HTR-8/SVneo (cell line): ENCODE measurements at places on chromosomes 1 and 21.

GRCh38 chr1:171998711-171999110, 157.4 kb downstream of the DNM3 start:
- DNase-seq: no peak

DNA sequence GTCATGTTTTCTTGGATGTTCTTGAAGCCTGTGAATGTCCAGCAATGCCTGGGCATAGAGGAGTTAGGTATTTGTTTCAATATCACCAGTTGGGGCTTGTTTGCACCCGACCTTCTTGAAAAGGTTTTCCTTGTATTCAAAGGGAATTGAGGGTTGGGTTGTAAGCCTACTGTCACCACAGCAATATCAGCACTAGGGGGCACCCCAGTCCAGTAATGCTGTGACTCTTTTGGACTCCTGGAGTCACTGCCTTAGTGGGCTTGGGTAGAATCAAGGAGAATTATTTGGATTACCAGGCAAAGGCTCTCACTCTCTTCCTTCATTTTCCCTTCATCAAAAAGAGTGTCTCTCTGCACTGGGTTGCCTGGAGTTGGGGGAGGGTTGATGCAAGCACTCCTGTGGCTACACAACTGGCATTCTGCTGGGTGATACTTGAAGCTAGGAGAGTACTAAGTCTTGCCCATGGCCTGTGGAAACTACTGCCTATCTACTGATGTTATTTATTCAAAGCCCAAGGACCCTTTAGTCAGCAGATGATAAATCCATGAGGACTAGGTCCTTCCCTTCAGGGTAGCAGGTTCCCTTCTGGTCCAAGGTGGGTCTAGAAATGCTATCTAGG, 34.5 kb downstream of the OR10R2 start:
- no peak for DNase-seq

DNA sequence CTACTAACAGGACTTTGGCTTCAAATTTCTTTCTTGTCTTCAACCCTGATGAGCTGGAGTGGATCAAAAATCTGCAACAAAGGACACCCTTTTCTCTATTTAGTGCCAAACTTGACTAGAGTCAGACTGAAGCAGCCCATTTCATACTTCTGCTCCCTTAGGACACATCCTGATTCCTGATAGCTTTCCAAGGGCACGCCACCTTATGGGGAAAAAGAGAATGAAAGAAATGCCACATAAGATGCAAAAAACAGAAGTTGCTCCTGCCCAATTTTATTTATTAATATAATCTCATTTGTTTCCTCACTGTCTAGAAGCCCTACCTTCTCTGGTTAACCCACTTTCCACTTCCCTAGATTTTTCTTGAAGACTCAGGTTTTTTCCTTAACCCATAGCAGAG, 72.7 kb upstream of the NBPF4 start:
- DNase-seq: no peak

DNA sequence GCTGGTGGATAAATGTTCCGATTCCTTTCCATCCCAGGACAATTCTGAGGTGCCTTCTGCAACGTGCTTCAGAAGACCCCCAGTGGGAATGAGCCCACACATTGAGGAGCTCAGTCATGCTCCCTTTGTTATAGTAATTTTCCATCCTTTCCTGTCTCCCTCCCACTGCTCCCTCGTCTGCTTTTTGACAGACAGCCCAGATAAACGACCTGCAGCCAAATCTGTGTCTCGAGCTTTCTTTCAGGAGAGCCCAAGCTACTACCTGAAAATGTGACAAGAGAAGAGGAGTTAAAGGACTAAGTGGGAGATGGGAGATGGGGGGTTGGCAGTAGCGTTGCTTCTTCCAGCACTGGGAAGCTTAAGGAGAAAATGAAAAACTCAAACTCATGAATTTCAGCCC, 65.9 kb upstream of the LRRN2 start:
- DNase-seq: no peak

DNA sequence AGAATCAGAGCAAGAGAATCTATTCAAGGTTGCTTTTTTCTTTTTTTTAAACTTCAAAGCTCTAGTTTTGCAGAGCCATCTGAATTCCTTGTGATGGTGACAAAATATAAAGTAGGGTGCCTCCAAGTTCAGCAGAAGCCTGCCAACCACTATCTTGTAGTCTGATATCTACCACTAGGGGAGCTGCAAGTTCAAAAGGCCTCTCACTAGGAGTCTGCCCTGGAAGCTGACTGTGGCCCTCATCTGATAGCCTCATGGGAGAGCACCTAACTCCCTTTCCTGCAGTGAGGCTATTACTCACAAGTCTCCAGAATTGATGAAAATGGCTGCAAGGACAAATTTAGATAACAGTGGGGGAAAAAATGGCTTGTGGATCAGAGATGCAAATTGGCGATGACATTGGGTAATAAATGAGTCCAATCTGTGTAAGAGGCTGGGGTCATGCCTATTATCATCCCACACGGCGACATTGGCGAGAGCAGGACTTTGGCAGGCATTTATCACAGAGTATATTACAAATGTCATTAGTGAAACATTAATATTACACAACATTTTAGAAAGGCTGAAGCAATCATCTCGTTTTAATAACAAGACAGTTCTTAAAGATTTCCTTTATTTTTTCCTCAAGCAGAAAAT, 10.7 kb upstream of the ZP4 start:
- DNase-seq: peak; percentile 42

- DNase-seq: no peak
Measured at GRCh38 chr1:60149251-60149650, 75.7 kb upstream of the C1orf87 start.

- peak; percentile 52 for DNase-seq
Measured at GRCh38 chr1:2801535-2802291, at the start of gene TTC34. TSS of gene TTC34 (minus strand) at chr1:2801693. CDS start at chr1:2800827, 866 bp downstream.

DNA sequence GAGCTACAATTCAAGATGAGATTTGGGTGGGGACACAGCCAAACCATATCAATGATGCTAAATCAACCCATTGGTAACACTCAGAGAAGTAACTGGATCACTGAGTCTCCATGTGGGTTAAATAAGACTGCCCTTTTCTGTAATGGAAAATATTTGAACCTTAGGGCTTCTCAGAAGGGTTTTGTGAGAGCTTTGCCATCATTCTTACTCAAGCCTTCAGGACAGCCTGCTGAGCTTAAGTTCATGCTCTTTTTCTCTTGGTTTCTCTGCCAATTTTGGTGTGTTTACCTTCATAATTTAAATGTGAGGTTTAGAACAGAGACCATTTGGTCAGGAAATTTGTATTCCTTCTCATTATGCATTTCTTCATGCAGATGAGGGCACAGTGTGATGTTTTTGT, 74.7 kb downstream of the DISC1 start:
- DNase-seq: no peak

GRCh38 chr1:173479649-173480048, 2.5 kb downstream of the PRDX6 start:
- DNase-seq: no peak

DNA sequence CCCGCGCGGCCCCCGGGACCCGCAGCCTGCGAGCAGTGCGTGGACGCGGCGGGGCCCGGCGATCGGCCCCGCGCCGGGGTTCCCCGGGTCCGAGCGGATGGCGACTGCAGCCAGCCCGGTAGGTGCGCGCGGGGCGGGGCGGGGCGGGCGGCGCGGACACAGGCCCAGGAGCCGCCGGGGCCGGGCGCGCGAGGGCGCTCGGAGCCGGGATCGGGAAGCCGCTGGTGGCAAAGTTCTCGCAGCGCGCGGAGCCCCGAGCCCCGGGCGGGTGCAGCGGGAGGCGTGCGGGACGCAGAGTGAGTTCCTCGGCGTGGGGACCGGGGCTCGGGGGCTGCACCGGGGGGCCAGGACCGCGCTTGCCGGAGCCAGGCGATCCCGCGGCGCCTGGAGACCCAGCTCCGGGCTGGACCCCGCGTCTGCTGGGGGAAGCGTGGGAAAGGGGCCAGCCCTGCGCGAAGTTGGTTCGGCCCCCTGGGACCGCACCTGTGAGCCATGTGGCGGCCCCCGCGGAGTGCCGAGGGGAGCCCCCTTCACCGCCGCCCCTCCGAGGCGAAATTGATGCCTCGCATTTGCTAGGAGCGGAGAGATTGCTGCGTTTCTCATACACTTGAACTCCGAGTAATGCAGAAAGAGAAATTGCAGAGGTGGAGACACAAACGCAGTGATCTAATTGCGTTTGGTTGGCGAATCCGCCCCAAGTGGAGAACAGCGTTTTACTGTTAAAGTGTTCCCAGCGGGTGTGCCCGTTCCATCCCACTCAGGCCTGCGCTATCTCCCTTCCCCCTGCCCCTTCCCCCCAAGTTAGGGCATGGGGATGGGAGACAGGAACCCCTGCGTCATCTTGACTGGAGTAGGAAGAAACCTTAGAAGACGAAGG, 228.9 kb upstream of the TMEM51 start:
- DNase-seq: no peak

DNA sequence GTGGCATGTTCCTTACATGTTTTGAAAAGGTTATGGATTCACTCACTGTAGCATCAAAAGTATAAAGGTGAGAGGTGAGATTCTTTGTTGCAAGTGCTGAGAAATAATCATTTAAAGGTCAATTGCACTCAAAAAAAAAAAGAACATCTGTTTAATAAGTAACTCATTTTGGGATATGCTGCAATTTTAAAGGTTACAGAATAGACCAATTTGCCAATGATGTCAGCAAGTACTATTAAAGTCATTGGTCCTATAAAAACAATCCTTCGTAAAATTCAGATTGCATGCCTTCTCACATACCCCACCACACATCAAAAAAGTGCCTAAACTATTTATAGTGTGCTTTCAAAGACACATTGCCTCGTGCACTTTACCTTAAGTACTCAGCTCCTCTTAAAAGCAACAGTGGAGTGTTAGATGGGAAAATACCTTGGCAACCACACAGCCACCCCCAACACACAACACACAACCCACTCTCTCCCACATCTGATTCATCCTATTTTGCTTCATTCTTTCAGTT, 218.2 kb upstream of the ADGRL2 start:
- DNase-seq: no peak

DNA sequence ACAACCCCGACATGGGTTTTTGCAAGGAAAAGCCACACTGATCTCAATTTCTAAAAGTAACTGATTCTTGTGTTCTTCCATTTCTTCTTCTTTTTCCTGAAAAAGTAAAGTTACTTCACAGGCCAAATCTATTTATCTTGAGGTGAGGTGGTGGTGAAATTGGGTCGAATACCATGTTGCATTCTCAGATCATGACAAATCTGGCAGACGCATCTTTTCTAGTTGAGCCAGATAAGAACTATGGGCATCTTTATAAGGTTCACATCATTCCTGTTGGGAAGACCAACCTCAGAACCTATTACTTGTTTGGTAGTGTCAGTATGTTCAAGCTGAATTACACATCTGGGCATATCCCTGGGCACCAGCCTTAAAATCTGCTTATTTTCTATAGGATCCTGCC, 78.6 kb upstream of the USP25 start:
- no peak for DNase-seq

DNA sequence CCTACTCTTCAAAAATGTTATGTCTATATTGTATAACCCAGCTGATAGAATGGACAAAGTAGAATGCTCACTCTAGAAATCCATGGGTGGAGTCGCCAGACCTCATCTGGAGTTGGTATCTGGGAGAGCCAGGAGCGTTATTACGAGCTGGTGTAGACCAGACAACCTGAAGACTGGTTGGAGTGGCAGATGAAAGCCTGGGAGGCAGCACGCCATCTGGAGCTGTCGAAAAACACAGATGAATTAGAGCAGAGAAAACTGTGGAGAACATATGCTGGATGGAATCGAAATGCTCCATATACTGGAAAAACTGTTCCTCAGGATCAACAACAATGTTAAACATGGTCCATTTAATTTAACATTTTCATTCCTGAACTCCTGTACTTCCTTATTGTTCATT, 333.6 kb downstream of the KCTD3 start:
- DNase-seq: no peak

DNA sequence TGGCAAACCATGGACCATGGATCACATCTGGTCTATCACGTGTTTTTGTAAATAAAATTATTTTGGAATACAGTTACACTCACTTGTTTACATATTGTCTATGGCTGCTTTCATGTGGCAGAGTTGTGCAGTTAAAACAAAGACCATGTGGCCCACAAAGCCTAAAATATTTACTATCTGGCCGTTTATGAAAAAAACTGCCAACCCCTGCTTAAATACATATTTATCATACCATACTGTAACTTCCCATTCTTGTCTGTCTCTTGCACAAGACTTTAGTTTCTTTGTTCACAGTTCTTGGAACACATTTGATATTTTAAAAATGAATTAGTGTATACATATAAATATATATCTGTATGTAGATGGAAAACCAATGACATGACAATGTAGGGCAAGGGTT, 141.5 kb downstream of the PAPPA2 start:
- no peak for DNase-seq

GRCh38 chr1:243253211-243253925, 1.7 kb downstream of the CEP170 start:
- DNase-seq: no peak

GRCh38 chr1:110113551-110113950, 1.3 kb downstream of the UBL4B start:
- no peak for DNase-seq

DNA sequence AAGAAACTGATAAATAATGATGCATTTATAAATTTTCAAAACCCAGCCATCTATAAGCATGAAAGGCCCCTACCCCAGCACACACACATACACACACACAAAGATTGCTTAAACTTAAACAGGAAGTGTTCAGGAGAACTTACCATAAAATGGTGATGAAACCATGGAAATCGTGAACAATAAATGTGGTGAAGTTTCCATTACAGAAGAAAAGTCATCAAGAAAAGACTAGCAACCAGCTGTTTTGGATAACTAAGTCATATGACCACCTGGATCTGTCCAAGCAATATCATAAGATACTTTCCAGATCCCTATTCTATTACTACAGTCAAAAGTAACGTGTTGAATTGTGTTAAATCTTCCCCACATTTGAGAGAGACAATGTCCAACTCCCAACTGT, 24.1 kb downstream of the RGS5 start:
- no peak for DNase-seq

GRCh38 chr1:236141447-236142252, 689 bp upstream of the GPR137B start:
- peak; percentile 60 for DNase-seq

DNA sequence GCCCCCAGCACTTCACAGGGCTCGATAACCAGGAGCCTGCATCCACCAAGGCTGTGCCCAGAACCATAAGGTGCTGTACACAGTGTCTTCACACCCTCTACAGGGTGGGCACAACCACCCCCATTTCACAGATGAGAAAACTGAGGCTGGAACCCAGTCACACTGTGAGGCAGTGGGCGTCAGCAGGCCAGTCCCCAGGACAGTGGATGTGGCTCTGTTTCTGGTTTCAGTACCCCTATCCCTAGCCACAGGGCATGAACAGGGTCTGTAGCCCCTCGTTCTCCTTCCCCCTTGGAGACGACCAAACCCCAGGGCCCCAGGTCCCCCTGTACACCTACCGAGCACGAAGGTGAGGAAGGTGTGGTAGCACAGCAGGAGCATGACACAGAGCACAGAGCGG, 27.6 kb downstream of the TTC39A start:
- no peak for DNase-seq

- no peak for DNase-seq
Measured at GRCh38 chr1:210525716-210526454, 197.2 kb downstream of the HHAT start.

- DNase-seq: peak; percentile 48
Measured at GRCh38 chr21:29299916-29300806, 1.4 kb downstream of the BACH1 start.

GRCh38 chr1:100037927-100038659, 68.3 kb downstream of the SLC35A3 start:
- DNase-seq: peak; percentile 67
